ENCODE measurements at places on chromosomes 11 and 22.

- DNase-seq: no peak
These were observed 27.6 kb upstream of the EXPH5 start for GRCh38 chr11:108620958-108621772.

- no peak for DNase-seq
These were observed 7.2 kb downstream of the JAML start for GRCh38 chr11:118217575-118217974.

DNA sequence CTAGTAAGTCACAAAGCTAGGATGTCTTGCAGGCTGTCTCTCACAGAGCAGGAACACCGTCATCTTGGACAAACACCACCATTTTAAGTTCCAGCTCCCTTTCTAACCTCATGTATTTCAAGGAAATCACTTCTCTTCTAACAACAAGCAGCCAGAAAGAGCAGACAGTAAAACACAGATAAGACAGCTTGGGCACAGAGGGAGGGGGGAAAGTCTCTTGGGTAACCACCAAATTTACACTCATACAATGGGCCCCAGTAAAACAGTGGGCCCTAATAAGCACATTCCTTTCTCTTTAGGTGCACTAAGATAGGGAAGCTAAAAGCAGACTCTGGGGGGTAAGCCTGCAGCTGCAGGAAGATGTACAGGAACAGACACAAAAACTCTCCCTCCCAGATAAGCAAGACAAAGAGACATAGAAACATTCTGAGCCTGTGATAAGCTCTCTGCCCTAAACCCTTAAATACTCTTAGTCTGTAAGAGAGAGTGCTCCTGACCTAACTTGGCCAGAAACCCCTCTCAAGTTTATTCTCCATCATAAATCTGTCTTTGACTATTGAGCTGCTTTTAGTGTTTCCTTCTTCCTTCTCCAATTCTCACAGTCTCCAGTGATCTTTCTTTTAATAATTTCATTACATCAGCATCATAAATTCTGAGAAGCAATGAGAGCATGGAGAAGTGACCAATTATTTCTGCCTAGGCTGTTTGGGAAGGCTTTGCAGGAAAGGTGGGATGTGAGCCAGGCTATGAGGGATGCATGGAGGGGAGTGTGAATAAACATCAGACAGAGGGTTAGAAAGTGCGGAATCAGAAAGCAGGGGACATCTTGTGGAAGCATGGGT is 7.4 kb downstream of the OR10D3 start:
- DNase-seq: no peak

DNA sequence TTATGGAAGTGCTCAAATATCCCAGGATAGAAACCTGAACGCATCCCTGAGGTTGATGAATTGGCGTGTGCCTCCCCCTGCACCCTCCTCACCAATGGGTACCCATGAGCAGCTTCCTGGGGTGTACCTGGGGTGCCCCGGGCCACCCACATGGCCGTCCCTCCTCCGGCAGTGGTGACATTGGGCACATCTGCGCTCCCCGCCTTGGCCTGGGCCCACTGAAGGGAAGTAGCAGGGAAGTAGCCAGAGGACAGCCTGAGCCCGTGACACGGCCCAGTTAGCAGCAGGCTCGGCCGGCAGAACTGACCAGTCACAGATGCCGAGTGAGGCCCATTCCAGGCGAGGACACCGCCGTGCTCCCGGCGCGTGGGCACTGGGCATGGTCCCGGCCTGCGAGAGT is 16.7 kb downstream of the MRPL23 start:
- no peak for DNase-seq

DNA sequence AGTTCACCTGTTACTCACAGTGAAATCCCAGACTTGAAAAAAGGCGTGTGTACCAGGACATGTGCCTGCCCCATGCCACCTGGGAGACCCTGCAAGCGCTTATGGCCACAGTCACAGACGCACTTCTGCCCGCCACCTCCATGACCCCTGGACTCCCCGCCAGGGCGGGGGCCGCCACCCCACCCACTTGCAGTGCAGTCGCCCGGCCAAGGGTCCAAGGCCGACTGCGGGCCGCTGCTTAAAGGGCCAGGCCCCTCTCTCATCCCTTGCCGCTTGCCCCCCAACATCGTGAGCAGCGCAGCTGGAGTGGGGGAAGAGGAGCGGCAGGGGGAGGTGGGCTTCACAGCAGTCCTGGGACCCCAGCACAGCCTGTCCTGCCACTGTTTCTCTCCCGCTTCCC is 10.8 kb downstream of the DUSP8 start:
- no peak for DNase-seq

GRCh38 chr11:11290354-11290753 is 62.7 kb downstream of the CSNK2A3 start:
- DNase-seq: no peak

GRCh38 chr22:44927463-44928135 is 82.2 kb downstream of the PHF21B start:
- no peak for DNase-seq

GRCh38 chr11:46006418-46007070 is 84.1 kb downstream of the LARGE2 start:
- peak; percentile 73 for DNase-seq

GRCh38 chr11:68938088-68938487 is 34.4 kb downstream of the IGHMBP2 start:
- no peak for DNase-seq

- DNase-seq: no peak
These were observed 498 bp downstream of the C2CD2L start for GRCh38 chr11:119107538-119108145.

- no peak for DNase-seq
These were observed 15.6 kb downstream of the LRRC32 start for GRCh38 chr11:76654980-76655379.

DNA sequence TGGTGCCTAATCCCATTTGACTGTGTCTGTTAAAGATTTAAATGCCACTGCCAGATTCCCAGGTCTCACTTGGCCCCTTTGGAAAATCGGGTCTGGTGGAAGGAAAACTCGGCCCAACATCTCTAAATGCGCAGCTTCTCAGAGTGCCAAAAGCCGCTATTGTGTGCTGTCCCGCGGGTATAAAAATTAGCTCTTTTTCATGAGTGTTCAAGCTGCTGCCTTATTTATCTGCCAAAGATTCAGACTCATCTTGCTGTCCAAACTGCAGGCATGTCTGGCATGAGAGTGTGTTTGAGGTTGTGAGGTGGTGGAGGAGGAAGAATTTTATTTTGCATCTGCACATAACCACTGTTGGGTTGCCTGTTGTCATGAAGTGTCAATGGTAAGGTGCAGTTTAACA is 91.4 kb downstream of the NELL1 start:
- no peak for DNase-seq

- no peak for DNase-seq
These were observed 58.6 kb downstream of the UVRAG start for GRCh38 chr11:75873417-75874221.

- no peak for DNase-seq
These were observed 15.0 kb upstream of the CYP2R1 start for GRCh38 chr11:14906993-14907392.

- no peak for DNase-seq
These were observed 19.6 kb downstream of the ELP4 start for GRCh38 chr11:31529189-31529588.

- no peak for DNase-seq
These were observed 3.3 kb upstream of the DDI1 start for GRCh38 chr11:104033134-104033533.

DNA sequence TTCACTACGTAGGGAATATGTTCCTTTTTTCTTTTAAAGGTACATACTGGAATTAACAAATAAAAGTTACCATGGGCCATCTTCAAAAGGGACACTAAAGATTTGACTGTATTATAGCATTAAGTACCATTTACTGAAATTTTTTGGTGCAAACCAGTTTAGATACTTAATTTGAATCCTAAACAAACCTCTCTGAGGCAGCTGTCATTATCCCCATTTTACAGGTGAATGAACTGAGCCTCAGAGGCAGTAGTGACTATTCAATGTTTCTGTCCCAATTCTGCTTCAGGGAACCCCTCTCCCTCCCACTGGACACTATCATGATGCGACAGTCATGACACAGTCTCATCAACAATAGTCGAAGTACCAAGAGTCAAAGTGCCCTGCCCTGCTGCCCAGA is 76.2 kb upstream of the PHF21A start:
- DNase-seq: no peak

DNA sequence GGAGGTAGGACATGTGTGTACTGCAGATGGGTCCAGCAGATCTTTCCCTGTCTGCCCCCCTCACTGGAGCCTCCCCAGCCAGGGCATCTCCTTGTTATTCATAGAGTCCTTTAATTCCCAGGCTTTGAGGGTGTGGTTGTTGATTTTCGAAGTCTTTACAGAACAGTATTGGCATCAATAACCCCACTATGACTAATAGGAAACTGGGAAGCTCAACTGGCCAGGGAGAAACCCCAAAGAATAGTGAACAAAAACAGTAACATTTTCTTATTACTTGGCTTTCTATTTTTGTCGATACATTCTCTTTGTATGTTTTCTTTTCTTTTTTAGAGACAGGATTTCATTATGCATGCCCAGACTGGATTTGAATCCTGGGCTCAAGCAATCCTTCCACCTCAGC is 57.9 kb downstream of the NF2 start:
- no peak for DNase-seq

DNA sequence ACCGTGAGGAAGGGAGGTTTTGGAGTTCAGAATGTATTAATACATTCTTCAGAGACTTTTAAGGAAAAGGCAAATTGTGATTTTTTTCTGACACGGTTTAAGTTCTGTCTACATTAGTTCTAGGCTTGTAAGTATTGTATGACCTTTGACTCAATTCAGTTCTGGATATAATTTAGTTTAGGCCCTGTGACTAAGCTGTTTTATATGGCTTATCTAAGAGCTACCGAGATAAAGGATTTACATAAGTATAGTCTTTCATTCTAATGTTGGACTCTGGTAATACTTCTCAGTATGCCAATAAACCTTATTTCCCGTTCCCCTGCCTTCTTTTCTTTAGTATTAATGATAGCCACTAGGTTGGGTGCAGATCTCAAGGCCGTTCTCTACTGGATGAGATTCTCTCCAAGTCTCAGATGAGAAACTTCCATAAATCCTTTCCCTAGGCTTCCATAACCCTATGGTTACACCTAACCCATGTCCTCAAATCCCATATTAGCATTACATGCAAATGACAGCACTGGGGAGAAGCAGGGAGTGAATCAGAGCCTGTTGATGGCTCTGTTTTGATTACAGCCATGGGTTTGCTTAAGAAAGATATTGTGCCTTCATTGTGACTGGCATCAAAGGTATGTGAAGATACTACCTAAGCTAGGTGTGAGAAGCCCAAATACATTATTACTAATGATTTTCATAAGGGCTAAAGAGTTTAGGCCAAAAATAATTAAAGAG is 38.7 kb downstream of the BARX2 start:
- DNase-seq: no peak

DNA sequence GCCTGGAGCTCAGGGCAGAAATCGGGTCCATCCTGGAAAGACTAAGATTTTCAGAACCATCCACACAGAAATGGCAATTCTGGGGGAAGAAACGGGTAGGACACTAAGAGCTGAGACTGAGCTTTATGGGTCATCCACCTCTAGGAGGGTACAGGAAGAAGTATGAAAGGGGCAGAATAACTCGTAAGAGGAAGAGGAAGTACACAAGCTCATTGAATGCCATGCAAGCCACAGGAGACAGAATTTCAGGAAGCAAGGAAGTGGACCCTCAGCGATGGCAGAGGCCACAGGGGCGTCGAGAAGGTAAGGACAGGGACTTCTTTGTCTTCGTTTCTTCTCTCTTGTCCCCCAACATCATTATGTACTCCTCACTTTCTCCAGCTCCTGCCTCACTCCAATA is 169.6 kb downstream of the MAML2 start:
- DNase-seq: no peak

DNA sequence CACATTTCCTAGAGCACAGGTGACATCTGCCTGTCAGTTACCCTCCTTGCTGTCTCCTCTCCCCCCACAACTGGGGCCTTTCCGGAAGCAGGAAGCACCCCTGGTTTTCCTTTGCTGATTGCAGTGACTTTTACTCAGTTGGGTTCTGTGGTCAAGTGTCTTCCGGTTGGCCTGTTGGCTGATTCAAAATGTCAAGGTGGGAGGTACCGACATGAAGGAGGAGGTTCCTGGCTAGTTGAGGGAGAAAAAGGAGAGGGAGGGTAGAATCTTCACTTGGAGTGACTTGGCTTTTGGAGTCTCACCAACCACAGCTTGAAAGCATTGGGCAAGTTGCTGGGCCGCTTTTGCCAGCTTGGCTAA is 9.3 kb upstream of the ADAMTS15 start:
- no peak for DNase-seq

DNA sequence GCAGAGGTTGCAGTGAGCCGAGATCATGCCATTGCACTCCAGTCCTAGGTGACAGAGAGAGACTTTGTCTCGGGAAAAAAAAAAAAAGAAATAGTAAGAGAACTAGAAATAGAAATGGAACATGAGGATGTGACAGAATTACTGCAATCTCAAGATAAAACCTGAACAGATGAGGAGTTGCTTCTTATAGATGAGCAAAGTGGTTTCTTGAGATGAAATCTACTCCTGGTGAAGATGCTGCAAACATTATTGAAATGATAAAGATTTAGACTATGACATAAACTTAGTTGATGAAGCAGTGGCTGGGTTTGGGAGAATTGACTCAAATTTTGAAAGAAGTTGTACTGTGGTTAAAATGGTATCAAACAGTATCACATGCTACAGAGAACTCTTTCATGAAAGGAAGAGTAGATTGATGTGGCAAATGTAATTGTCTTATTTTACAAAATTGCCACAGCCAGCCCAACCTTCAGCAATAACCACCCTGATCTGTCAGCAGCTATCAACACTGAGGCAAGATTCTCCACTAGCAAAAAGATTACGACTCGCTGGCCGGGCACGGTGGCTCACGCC is 13.7 kb downstream of the XNDC1N start:
- DNase-seq: no peak

- DNase-seq: no peak
These were observed 19.3 kb upstream of the SMIM38 start for GRCh38 chr11:69136471-69136870.

DNA sequence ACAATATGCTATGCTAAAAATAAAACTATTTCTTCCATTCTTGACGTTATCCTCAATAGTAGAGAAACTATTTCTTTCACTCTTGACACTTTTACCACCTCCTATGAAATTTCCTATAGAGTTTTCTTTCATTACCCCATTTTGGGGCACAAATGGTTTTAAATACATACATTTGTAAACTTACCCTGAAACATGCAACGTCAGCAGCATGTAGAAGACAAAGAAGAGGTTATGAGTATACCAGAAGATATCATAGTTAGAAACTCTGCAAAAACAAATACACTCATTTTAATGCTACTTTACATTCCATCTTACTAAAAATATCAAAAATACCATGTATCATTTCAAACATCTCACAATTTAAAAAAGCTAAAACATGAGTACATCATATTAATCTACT is 69.5 kb downstream of the NOX4 start:
- no peak for DNase-seq
